Suprapubic skin (tissue), 4 donors: ENCODE measurements at places on chromosomes 6 and 20. TPM values are rescaled to one million over a fixed set of nuclear protein-coding genes. Genes with fewer than 3 reads are reported as not detected.

Gene TMEM170B
- 1.1 TPM for total RNA-seq

Gene KHDRBS2
- total RNA-seq: not detected

Gene GPR6
- total RNA-seq: not detected

Gene GPLD1
- 55.3 TPM for total RNA-seq

Gene RAET1L
- total RNA-seq: 5.9 TPM

Gene IMPG1
- total RNA-seq: not detected

Gene POPDC3
- not detected for total RNA-seq

Gene FAM83C
- 65.2 TPM for total RNA-seq

Gene ITPR3
- 174 TPM for total RNA-seq

Gene FKBP1C
- not detected for total RNA-seq

Gene ELOVL2
- 0.18 TPM for total RNA-seq

Gene FAXC
- total RNA-seq: 4.2 TPM

Gene RALGAPB
- total RNA-seq: 86.7 TPM

Gene CST2
- 2.2 TPM for total RNA-seq

Gene ADTRP
- total RNA-seq: 30.7 TPM
